ENCODE measurements at places on chromosomes 5 and 9.

DNA sequence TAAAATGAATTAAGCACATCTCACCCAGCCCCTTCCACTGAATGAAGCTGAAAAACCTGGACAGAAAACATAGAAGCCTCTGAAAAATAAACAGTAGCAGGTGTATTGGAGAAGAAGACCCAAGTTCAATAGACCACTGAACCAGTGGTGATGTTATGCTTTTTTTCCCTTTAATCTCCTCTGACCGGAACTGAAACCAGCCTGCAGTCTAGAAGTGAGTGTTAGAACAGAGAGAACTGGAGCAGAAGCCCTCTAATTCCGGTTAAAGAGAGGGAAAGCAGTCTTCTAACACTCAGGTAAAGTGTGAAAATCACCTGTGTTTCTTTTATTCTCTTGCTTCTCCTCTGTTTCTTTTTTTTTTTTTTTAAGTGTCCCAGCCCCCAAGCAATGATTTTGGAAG, 83.5 kb upstream of the CCL21 start:
- no peak for DNase-seq

- DNase-seq, result no peak
Observed at GRCh38 chr9:21984101-21984500, 10.1 kb downstream of the CDKN2A start.

DNA sequence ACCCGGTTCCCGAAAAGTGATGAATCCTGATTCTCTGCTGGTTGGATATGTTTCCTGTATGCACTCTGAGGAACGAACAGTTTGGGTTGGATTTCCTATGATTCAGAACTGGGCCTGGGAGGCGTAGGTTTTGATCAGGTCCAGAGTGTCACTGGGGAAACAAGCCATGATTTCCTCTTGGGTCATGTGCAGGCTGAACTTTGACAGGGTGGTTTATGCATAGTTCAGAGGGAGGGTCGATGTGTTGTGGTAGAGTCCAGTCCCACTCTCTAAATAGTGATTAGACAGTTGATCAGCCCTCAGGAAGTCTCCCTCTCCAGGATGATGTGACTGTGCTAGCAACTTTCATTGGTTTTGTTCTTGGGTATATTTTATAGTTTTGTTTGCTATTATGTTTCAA, 17.4 kb downstream of the ATG10 start:
- no peak for DNase-seq

DNA sequence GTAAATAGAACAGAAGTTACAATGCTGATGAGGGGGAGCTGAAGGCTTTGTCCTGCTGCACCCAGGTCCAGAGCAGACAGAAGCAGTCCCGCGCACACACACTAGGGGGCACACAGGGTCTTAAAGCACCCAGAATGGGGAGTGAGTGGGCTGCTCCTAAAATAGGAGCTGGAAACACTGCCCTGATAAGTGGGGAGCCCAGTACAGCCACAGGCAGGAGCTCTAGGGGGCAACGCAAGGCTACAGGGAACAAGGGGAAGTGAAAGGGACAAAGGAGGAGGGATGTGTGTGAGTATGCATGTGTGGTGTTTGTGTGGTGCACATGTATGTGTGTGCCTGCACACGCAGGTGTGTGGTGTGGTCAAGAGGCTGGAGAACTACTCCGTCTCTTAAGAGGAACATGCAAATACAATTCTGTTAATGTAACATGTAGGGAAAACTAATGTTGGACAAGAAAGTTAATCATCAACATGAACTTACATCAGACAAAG, 191.5 kb downstream of the ROR2 start:
- DNase-seq, result no peak

GRCh38 chr9:1001838-1002237, 25.4 kb downstream of the DMRT3 start:
- no peak for DNase-seq

GRCh38 chr5:3116366-3116765, 364.9 kb upstream of the IRX2 start:
- DNase-seq, result no peak

DNA sequence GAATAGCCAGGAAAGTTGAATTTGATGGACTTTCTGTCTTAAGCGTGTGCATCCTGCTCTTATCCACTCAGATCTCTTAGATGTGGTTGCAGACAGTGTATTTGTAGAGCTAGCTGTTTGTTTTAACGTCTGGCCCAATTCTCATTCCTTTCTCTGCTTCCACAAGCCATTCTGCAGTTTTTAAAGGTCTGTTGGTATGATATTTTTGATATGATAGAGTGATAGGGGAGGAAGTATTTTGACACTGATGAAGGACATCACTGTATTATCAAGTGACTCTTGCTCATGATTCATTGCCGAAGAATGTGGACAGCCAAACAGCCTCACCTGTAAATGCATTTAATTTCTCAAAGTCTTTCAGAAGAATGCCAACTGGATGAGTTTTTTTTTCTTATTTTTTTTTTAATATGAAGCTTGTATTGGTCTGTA, 4.5 kb downstream of the TJP2 start:
- DNase-seq, result no peak

DNA sequence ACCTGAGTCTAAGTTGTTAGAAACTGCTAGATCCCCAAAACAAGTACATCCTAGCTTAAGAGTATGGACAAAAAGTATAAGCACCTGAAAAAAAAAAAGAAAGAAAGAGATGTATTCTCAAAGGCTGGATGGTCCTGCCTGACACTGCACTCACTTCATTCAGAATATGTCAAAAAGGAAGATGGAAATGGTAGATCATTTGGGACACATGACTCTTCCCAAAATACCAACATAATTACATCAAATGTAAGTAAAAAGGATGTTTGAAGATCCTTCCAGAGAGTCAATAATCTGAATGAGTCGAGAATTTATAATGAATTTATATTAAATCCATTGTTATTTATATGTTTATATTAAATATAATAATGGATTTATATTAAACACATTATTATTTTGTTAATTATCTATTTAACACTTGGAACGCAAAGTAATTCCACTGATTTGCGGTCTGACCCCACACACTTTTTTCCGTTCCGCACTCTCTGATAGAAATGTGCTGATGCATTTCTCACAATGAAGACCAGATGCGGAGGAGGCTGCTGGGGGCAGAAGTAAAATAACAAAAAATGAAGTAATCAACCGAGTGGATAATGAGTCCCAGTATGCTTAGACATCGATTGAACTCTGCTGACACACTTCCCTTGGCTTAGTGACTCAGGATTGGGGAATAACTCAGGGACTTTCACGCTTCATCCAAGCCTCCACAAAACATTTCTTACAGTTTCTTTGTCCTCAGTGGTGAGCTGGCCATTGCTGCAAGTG, 201.2 kb downstream of the ADAMTS12 start:
- no peak for DNase-seq

DNA sequence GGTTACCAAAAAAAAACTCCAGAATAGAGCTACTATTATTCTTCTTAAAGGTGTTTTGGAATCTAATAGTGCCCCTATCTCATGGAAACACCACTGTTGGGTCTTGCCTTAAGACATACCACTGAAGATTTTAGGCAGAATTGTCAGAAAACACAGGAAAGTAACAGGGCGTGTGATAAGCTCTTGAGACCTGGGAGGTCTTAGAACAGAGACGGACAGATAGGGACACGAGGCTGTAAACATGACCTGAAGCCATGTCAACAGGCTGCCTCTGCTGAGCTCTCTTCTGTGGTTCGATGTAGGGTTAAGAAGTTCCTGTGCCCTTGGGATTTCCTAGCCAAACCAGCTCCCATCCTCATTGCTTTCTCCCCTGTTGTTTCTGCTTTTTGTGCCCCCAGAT, 69.3 kb downstream of the CTSL start:
- DNase-seq, result no peak

DNA sequence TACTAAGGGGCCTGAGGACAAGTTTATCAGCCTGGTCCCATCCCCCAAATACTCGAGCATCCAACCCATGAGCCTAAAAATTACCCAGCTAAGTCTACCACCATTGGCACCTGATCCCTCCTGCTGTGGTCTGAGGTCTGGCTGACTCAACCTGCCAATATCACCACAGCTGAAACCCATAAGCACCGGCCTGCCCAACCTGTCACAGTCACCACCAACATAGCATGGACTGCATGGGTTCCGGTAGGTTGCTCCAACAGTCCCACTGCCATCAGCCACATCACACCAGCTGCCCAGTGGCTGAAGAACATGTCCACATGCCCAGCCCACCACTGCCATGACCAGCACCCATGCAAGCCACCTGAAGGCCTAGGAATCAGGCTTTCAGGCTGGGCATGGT, 495.0 kb downstream of the PRELID2 start:
- no peak for DNase-seq

GRCh38 chr9:113548221-113549041, 84.9 kb downstream of the RGS3 start:
- DNase-seq, result no peak

DNA sequence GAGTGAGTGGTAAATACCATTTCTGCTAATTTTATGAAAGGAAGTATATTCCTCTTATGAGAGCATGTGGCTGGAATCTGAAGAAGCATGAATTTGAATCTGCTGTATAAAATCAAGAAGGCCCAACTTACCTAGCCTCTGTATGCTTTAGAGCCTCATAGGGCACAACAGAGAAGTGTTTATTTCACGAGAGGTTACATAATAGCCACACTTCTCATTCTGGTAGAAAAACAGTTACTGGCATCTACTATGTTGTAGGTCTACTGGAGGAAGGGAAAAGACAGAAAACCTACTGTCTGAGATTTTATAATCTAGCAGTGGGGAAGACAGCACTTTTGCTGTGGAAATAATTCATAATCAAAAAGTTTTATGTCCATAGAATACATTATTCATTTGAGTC, 172.6 kb upstream of the ZNF608 start:
- DNase-seq, result no peak

GRCh38 chr9:31103836-31104235, 1280.6 kb upstream of the ACO1 start:
- DNase-seq, result no peak

GRCh38 chr9:36129139-36129538, 7.4 kb upstream of the GLIPR2 start:
- no peak for DNase-seq

DNA sequence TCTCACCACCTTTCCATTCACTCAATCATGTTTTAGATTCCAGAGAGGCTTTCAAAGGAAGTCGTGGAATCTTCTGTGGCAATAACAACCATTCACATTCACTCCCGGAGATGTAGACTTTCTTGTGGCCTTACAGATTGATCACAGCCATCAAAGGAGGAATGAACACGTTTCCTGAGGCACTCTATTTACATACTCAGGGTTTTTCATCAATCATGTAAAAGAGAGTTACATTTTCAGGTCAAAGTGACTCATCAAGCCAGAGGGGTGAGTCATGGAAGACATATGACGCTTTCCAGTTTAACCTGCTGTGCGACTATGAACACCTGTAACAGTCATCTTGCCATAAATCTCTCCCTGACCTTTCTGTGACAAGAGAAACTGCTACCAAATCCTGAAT, 39.3 kb upstream of the RAD23B start:
- peak; percentile 79 for DNase-seq

GRCh38 chr5:176891331-176891958, 7.7 kb downstream of the HK3 start:
- DNase-seq, result no peak

GRCh38 chr5:83177803-83178202, 100.5 kb downstream of the XRCC4 start:
- DNase-seq, result no peak

GRCh38 chr5:10896016-10896415, 135.0 kb upstream of the DAP start:
- DNase-seq, result no peak

All from NCI-H510A (cell line).